ENCODE measurements at places on chromosomes 2 and 18. TPM values are rescaled to one million over a fixed set of nuclear protein-coding genes. Genes with fewer than 3 reads are reported as not detected.

DNA sequence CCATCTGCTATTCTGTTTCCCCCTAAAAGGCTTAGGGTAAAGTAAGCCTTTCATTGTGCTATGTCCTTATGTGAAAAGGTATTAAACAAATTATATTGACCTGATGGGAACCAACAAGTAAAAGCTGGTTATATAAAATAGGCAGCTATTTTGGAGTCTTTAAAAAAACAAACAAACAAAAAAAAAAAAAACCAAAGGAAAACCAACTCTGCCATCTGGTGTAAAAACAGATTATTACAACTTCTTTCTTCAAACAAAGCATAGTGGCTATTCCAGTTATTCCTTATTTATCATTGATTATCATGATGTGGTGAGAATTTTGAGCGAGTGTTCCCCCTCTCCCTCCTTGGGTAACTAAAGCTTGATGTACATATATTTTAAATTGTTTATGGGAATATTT lies 122.3 kb upstream of the FHL2 start:
- no peak for DNase-seq

- DNase-seq = no peak
These were observed 20.3 kb downstream of the PLEK start for GRCh38 chr2:68385220-68385906.

DNA sequence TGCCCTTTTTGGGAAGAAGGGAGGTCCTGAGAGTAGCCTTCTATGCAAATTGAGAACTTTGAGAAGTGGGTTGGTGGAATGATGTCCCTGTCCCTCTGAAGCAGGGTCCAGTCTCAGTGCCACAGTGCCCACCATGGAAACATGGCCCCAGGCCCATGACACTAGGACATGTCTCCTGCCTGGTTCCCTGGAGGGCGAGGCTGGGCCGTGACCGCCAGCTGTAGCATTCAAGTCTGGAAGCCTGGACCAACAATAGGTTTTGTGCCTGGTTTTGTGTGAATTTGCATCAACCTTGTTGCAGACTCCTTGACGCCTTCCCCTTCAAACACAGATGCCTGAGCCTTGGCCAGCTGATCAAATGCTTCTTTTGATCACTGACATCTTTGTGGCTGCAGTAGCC lies 27.5 kb downstream of the ARID5A start:
- DNase-seq = no peak

GRCh38 chr2:32962690-32963089 lies 15.9 kb downstream of the LTBP1 start:
- no peak for DNase-seq

DNA sequence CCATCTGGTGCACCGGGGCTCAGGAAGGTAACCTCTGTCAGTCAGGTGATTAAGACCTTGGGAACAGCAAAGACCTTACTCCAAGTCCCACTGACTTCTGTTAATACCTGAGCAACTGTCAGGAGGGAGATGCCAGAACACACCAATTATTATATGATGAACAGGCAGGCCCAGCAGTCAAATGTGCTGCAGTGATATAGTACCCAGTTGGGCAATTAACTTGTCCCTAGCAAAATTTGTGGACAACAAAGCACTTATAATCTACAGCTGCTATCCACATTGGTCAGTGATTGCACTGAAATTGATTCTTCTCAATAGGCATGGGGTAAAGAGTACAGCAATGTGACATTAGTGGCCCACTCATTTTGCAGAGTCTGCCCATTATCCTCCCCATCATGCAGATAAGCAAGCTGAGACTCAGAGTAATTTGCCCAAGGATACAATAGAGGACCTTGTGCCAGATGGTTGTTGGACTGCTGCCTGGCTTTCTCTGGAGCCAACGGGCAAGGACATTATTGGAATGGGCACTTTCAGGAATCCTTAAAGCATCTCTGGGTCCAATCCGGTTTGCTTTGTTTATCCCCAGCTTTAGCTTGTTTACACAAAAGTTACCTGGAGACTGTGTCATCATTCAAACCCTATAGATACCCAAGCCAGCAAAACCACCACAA lies 147.6 kb downstream of the CCBE1 start:
- DNase-seq = no peak

DNA sequence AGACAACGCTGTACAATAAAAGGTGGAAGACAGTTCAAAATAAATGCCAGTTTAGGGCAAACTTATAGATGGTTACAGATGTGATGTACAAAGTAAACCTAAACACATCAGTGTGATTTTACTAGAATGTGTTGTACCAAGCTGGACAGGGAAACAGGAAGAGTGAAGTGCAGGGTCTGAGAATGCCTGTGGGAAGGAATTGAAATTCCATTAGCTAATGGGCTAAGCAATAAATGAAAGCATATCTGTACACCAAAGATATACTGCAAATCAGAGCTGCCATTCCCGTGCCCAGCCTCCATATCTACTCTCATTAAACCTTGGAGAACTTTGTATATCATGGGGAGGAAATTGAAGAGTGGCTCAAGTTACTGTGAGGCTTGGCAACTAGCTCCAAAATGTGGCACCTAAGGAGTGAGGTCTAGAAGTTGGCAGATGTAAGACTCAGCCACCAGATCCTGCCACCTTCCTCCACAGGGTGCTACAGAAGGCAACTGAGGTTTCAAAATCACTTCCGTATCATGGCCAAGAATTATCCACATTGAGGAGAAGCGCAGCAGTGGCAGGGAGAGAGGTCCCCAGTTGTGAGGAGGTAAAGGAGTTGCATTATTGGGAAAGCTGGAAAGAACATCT lies 277.8 kb downstream of the TCF4 start:
- DNase-seq = no peak

- no peak for DNase-seq
These were observed 166.2 kb downstream of the TCF4 start for GRCh38 chr18:55421615-55422419.

- DNase-seq = no peak
These were observed 288.5 kb upstream of the SLC39A10 start for GRCh38 chr2:195368249-195369217.

- peak; percentile 9 for DNase-seq
These were observed 44.4 kb downstream of the ST8SIA5 start for GRCh38 chr18:46712406-46712805.

GRCh38 chr2:161028581-161028980 lies 131.6 kb upstream of the TANK start:
- DNase-seq = no peak

DNA sequence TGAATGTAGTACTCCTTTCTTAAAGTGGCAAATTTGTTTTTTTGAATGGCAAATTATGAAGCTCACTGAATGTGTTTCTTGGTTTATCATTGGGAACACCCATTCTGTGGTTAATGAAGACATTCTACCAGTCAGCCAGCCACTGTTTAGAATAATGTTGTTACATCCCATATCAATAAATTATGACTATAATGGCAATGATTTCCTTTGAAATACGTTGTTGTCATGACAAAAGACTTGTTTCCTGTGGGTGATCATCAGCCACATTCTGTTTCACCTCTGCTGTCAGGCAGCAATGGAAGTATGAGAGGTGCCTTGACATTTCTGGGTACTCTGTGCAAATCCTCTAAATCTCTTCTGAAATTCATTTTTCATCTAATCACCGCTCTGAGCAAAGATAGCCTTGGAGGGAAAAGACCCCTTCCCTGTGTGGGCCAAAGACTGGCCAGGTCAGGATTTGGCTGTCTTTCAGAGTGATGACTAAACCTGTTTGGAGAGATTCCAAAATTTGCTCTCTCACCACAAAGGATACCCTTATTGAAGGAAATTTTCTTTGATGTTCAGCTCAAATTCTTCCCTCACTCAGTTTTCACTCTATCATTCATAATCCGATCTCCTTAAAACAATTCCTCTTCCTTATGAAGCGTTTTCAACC lies 869.2 kb downstream of the BCL11A start:
- no peak for DNase-seq

- DNase-seq = no peak
These were observed 165.7 kb downstream of the TMX3 start for GRCh38 chr18:68548904-68549870.

GRCh38 chr2:162768656-162769055 lies 69.9 kb downstream of the KCNH7 start:
- no peak for DNase-seq

- no peak for DNase-seq
These were observed 67.2 kb downstream of the LRRFIP1 start for GRCh38 chr2:237694415-237695194.

DNA sequence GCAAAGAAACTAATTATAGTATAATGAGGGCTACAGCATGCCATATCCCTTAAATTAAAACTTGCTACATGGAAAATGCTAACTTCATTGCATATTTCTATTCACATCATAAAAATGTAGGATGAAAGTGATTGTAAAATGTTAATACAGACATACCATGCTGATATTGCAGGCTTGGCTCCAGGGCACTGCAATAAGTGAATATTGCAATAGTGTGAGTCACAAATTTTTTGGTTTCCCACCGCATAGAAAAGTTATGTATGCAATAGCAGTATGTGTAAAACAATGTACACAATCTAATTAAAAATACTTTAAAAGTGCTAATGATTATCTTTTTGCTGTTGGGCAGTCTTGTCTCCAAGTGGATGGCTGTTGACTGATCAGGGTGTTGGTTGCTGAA lies 162.1 kb downstream of the CD8B2 start:
- no peak for DNase-seq

DNA sequence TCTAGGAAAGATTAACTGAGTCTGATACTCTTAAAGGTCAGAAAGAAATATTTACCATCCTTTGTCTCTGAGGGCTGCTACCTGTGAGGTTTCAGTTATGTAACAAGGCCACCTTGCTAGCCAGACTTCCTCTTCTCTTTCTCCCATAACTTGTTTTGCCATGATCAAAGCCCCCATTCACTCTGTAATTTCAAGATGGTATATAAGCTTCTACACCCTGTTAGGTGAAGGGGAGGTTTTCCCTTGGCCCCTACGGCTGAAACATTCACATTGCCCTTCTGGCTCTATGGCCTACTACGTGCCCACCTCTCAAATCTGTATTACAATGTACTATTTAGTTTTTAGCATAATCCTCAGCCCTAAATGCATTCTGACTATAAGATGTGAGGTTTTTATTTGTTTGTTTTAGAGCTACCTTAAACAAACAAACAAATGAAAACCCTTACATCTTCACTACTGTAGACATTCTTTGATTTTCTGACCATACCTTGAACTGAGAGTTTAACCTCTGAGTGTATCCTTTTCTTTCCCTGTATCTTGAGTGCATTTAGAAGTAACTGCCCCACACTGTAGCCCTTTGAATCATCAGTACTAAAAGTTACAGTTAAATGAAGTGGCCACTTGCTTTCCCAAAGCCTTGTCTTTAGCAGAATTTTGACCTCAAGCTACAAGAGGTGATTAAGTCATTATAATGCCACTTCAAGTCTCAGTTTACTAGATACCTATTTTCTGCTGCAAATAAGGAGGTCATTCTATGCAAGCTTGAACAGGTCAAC lies 332.2 kb downstream of the SOCS6 start:
- DNase-seq = no peak

- no peak for DNase-seq
These were observed 379.1 kb upstream of the ATP5MC3 start for GRCh38 chr2:175560521-175561169.

DNA sequence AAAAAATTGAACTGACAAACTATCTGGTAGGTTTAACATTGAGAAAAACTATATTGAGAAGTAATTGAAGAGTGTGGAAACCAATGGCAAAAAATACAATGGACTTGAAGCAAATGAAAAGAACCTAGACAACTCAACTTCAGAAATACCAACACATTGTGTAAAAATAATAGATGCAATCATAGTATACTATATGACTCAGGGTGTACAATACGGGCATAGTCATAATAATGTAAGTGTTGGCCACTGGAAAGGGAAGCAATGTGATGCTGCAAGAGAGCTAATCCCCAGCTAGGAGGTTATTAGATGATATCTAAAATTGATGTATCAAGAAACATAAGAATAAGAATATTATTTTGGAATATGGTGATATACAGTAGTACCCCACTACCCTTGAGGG lies 45.3 kb downstream of the SMAD7 start:
- no peak for DNase-seq

DNA sequence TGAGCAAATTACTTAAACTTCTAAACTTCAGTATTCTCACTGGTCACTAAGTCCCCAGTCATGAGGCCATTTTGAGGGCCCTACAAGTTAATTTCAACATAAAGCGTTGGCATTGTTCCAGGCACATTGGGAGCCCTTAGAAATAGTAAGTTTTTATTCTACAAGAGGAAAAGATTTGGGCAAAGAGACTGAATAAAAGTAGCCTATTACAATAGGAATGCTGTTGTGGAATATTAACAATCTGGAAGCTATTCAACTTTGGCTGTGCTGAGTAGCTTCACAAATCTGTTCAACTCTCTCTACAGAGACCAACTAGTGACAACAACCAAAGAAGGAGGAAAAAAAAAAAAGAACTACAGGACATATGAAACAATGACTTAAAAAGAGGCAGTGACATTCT lies 1287.5 kb upstream of the NXPH2 start:
- no peak for DNase-seq

DNA sequence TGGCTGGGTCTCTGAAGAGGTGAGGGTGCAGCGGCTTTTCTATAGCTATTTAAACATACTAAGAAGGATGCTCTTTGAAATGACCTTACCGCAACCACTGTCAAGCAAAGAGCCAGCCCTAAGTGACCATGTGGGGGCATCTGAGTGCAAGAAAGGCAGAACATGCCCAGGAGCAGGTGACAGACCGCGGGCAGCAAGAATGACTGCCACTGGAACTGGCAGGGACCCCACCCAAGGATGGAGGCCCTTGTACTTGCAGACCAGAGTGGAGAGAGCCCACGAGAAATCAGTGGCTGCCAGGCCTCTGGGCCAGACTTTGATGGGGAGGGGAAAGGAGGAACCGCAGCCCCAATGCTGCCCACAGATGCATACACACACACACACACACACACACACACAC lies 33.1 kb downstream of the DNMT3A start:
- DNase-seq = no peak

DNA sequence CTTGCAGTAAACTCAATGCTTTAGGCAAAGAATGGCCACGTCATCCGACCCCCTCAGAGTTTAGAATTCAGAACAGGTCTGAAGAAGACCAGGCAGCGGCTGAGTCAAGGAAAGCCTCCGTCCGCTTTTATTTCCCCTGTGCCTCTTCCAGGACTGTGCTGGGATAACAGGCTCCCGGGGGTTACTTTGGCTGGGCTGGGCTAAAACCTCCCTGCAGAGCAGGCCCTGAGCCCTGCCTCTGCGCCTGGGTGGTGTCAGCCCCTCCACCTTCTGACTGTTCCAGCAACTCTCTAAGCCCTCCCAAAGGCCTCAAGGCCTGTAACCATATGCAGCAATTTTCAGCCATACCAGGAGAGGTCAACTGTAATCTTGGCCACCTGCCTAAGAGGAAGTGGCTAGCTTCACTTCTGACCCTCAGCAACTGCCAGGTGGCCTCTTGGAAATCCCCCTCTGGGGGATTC lies 166.5 kb downstream of the RPIA start:
- DNase-seq = no peak

Gene ORC4
- total RNA-seq = 49.9 TPM

Gene ADCYAP1
- total RNA-seq = 0.17 TPM

Gene RNF125
- 7.5 TPM for total RNA-seq

Gene NOTO
- not detected for total RNA-seq

Gene ZSWIM2
- total RNA-seq = not detected

Gene SP3
- 88.9 TPM for total RNA-seq

Gene LTBP1
- total RNA-seq = 38.4 TPM

Gene STON1
- 5.5 TPM for total RNA-seq

Gene CDK15
- not detected for total RNA-seq

Gene MEMO1
- total RNA-seq = 28.6 TPM

Gene LCT
- total RNA-seq = 0.19 TPM

Gene INHA
- not detected for total RNA-seq

Gene MAP2
- 2.5 TPM for total RNA-seq

Gene SP110
- total RNA-seq = 17.4 TPM

Gene POTEJ
- total RNA-seq = not detected

Measured in mucosa of descending colon (tissue), 3 donors.